ENCODE measurements at places on chromosomes 11 and 22. TPM values are rescaled to one million over a fixed set of nuclear protein-coding genes. Genes with fewer than 3 reads are reported as not detected.

Gene ARHGAP8
- 18.9 TPM for total RNA-seq

Gene CARD18
- not detected for total RNA-seq

Gene OR8G5
- not detected for total RNA-seq

Gene SERPING1
- total RNA-seq = 1.8 TPM

Gene GLYATL1
- total RNA-seq = 5.0 TPM

Gene ABCG4
- not detected for total RNA-seq

Gene L3MBTL2
- total RNA-seq = 21.5 TPM

Gene SLC1A2
- total RNA-seq = under 0.01 TPM

Gene HDHD5
- 76.2 TPM for total RNA-seq

Gene JAM3
- total RNA-seq = 22.0 TPM

Gene SMTNL1
- total RNA-seq = not detected

Measured in epithelial cell of proximal tubule (primary cell).